ENCODE measurements at places on chromosomes 4 and X.
A peak's percentile ranks its signal among the peaks of the same experiment; 100 is the strongest.

- no peak for DNase-seq
Measured at GRCh38 chr4:73533515-73534422, 52.2 kb downstream of the AFM start.

GRCh38 chrX:134548257-134549201, 88.6 kb downstream of the HPRT1 start:
- no peak for DNase-seq

DNA sequence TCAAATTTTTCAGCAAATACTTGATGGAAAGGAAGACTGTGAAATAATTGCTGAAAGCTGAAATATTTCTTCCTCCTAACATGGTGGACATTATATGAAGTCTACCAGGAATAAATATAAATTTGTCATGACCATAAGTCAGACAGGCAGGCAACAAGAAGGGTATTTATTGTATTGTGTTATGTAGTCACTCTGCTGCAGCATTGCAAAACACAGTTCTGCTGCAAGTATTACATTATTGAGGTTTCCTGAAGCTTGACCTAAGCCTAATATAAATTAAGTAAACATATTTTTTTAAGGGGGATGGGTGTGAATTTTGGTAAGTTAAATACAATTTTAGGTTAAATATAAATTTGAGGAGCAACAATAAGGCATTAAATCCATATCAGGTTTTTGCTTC, 60.2 kb upstream of the MAOA start:
- no peak for DNase-seq

- DNase-seq = peak; percentile 50
Measured at GRCh38 chr4:1171311-1172227, 814 bp downstream of the SPON2 start.

- DNase-seq = no peak
Measured at GRCh38 chrX:115399306-115399705, 109.8 kb downstream of the LUZP4 start.

- no peak for DNase-seq
Measured at GRCh38 chr4:176654565-176655216, 138.0 kb downstream of the VEGFC start.

GRCh38 chr4:98345838-98346237, 84.7 kb downstream of the RAP1GDS1 start:
- no peak for DNase-seq

- no peak for DNase-seq
Measured at GRCh38 chr4:6892190-6892908, 17.3 kb upstream of the TBC1D14 start.

- no peak for DNase-seq
Measured at GRCh38 chr4:35164063-35164462, 1080.3 kb downstream of the ARAP2 start.

GRCh38 chr4:7500404-7500803, 65.7 kb upstream of the PSAPL1 start:
- DNase-seq = no peak

- no peak for DNase-seq
Measured at GRCh38 chrX:110346681-110347080, 12.0 kb upstream of the RTL9 start.

DNA sequence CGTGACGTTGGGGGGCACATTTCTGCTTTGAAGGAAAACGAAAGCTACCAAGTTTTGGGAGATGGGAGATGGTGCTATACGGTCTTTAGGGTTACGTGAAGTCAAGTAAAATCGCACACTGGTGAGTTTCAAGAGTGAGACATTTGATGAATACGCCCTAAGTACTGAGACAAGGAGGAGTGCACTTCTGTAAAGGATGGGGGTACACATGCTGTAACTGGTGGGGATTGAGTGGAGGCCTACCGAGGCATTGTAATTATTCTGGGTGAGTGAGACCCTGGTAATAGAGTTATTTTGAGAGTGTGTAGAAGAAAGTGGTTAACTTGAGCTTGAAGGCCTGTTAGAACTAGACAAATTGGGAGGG, 536 bp downstream of the SH3BGRL start:
- DNase-seq = no peak

DNA sequence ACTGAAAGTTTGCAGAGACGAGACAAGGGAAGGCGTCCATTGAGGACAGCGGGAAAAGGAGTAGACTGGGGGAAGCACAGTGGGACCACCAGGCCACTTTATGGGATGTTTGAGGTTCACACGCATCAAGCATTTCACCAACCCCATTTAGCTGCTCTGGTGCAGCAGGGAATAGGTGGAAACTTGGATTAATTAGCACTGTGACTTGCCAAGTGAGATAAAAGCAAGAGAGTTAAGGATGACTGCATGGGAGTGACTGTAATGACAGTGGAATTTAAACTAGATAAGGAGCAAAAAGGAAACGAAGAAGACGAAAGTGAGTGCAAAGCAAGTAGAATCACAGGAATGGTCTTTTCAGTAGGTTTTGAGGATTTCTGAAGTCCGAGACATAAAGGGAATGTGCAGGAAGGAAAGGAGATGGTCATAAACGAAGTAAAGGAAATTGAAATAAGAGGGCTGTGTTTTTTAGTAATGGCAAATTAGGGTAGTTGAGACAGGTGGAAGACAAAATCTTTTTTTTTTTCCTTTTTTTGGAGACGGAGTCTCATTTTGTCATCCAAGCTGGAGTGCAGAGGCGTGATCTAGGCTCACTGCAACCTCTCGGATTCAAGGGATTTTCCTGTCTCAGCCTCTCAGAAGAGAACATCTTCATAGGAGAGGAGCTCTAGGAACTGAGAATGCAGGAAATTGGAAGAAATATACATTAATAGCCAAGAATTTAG, 119.0 kb upstream of the MAP9 start:
- DNase-seq = no peak

DNA sequence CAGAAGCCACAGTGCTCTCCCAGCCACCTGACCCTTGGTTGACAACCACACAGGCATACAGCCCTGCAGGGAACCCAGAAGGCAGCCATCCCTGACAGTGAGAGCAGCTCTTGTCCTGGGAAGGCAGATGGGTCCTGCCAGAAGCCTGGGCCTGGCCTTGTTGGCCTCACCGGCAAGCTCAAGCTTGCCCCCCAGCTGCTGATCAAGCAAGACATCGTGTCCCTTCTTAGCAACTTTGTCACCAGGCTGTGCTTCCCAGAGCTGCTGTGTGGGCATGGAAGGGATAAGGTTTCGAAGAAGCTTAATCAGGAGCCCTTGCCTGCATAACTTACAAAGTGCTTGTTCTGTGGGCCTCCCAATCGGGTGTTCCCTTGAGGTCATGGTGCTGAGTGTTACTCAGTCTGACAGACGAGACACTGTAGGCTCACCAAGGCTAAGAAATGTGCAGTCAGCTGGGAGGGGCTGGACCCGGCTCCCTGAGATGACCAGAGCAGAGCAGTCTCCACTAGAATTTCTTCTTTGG, 6.8 kb upstream of the ABLIM2 start:
- no peak for DNase-seq

DNA sequence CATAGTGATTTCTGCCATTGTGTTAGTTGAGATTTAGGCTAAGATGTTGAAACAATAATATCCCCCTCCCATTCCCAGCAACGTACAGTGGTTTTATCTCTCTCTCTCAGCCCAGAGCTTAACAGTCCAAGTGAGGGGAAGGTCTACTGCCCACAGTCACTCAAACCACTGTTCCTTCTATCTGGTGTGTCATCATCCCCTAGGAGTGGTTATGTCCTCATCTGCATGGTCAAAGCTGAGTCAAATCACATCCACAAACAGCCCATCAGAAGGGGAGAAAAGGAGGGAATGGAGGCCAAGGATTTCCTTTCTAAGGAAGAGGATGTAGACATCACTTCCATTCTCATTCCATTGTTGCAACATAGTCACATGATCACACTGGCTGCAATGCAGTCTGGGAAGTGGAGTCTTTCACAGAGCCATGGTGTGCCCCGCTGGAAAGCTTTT, 42.8 kb upstream of the CHRNA9 start:
- no peak for DNase-seq
